GM12892 (cell line): ENCODE measurements at places on chromosomes 16 and 17.
A peak's percentile ranks its signal among the peaks of the same experiment; 100 is the strongest.

DNA sequence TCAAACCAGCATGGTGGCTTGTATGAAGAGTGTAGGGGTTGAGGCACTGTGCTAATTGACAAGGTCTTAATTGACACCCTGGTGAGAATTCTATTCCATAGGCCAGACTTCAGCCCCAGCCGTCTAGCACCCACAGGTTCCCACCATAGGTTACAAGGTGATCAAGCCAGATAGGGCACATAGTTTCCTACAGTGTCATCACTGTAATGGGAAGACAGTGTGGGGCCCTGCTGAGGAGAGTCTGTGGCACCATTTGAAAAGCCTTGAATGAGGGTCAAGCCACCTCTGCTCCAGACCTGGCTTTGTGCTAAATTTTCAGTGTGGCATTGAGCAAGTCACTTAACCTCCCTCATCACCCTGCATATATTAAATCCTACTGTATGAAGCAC lies 36.2 kb downstream of the YPEL2 start:
- no peak for DNase-seq

DNA sequence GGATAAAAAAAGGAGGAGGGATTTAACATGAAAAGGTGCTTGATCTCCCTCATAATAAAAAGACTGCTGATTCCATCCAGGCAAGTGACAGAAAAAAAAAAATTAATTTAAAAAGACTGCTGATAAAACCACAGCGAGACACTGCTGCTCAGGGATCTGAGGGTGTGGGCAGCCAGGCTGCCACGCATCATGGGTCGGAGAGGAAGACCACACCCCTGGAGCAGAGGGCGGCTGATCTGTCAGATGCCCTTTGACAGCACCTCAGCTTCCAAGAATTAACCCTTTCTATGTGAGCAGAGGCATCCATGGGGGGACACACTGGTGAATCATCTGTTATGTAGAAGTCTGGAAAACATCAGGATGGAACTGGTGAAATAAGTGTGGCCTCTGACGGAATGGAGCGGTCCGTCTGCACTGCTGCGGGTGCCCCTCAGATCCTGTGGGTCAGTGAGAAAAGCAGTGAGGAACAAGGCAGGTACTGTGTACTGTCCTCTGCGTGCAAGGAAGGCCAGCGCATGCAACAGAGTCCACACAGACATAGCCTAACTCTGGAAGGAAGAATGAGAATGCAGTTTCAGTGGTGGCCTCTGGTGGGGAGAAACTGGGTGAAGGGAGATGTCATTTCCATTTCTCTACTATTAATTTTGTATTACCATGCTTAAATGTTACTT lies 19.8 kb downstream of the MAPT start:
- DNase-seq: no peak

DNA sequence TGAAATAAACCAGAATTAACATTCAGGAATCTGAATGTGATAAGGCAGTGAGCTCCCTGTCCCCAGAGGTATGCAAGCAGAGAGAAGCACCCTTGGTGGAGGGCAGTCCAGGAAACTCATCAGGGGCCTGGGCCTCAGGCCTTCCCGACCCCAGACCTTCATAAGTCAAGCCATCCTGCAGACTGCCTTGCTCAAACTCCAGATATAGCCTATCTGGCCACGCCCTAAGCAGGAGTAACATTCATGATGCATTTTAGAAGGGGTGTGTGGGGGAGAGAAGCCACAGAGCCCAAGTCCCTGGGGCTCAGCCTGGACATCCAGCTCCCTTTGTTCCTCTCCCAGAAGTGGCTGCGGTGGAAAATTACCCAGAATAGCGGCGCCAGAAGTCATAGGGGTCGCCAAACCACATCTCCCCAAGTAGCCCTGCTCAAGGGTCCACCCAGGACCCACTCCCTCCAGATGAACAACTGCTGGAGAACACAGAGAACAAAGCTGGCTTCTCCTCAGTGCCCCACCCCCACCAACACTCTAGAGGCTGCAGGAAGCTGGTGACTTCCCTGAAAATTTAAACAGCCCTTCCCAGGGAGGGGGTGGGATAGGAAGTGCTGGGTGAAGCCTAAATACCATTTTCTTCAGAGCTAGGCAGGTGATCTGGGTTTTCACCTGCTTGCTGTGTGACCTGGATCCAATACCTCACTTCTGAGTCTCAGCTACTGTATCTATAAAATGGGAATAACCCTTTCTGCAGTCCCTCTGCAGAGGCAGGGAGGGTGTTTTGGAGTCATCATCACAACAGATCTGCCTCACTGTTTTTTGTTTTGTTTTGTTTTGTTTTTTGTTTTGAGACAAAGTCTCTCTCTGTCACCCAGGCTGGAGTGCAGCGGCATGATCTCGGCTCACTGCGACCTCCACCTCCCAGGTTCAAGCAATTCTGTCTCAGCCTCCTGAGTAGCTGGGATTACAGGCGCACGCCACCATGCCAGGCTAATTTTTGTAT lies 1.5 kb upstream of the SREBF1 start:
- no peak for DNase-seq

- DNase-seq: no peak
These were observed 66.6 kb upstream of the CBX4 start for GRCh38 chr17:79905832-79906231.

GRCh38 chr17:68707031-68707430 lies 105.9 kb upstream of the FAM20A start:
- no peak for DNase-seq

GRCh38 chr16:85549766-85550421 lies 63.2 kb upstream of the GSE1 start:
- DNase-seq: no peak

- no peak for DNase-seq
These were observed 4.8 kb upstream of the GAA start for GRCh38 chr17:80096561-80097021.

GRCh38 chr17:60156746-60157145 lies 7.0 kb downstream of the CA4 start:
- no peak for DNase-seq

- DNase-seq: no peak
These were observed 111.7 kb downstream of the SPECC1 start for GRCh38 chr17:20120836-20121235.

DNA sequence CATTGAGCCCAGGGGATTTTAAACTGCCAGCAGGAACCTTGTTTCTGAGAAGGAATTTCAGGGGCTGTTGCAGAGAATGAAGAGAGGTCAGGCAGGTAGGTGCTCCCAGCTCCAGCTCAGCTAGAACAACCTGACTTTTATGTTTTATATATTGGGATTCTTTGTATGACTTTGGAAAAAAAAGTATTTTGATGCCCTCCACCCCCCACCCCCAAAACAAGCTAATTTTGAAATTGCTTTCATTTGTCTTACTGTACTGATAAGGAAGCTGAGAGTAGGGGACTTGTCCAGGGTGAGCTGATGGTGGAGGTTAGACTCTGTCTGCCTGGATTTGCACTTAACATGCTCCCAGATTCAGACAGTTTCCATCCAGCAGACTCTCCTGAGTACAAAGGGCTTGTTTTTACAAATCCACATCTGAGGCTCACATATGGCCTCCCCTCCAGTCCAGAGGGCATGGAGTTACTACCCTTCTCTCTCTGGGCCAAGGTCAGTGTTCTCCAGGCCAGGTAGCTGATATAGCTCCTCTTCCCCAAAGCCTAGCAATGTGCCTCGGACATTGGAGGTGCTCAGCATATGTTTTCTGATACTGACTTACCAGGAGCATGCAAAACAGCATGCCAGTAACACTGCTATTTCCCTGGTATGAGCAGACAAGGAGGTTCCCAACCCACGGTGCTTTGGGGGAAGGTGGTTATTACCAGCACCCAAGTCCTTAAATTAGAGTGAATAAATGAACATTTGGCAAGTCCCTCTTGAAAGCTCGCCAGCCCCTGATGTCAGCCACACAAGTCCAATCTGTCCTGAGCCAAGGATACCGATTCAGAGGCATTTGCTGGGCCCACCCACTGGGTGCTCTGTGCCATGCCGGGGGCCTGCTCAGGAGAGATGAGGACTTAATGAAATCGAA lies 11.3 kb downstream of the STX1B start:
- DNase-seq: no peak

- DNase-seq: no peak
These were observed 3.0 kb downstream of the DOC2B start for GRCh38 chr17:178292-179065.

- DNase-seq: no peak
These were observed 711.2 kb downstream of the MAF start for GRCh38 chr16:78889346-78889745.

DNA sequence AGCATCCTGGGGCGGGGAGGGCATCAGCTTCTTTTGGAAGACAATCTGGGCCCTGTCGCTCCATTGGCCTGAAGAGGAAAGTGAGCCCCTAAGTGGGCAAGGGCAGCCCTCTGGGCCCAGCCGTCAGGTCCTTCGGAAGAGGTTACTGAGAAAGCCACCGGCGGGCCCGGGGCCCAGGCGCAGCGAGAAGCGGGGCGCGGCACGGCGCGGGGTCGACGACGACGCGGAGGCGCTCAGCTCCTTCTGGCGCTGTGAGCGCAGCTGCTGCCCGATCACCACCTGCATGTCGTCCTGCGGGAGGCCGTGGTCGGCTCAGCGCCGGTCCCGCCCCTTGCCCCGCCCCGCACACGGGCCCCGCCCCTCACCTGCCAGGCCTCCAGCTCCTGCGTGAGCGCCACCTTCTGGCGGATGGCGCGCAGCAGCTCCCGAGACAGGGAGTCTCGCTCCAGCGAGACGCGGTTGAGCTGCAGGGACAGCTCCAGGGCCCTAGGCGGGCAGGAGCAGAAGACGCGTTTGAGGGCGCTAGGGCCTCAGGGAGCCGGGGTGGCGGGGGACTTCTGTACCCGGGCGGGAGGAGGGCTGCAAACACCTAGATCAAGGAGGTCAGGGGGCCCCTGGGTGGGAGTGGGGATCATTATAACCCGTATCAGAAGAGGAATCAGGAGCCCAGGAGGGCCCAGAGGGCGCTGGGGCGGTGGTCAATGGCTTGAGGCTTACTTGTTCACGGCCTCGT lies 4.3 kb downstream of the THOC6 start:
- DNase-seq: peak; percentile 91

DNA sequence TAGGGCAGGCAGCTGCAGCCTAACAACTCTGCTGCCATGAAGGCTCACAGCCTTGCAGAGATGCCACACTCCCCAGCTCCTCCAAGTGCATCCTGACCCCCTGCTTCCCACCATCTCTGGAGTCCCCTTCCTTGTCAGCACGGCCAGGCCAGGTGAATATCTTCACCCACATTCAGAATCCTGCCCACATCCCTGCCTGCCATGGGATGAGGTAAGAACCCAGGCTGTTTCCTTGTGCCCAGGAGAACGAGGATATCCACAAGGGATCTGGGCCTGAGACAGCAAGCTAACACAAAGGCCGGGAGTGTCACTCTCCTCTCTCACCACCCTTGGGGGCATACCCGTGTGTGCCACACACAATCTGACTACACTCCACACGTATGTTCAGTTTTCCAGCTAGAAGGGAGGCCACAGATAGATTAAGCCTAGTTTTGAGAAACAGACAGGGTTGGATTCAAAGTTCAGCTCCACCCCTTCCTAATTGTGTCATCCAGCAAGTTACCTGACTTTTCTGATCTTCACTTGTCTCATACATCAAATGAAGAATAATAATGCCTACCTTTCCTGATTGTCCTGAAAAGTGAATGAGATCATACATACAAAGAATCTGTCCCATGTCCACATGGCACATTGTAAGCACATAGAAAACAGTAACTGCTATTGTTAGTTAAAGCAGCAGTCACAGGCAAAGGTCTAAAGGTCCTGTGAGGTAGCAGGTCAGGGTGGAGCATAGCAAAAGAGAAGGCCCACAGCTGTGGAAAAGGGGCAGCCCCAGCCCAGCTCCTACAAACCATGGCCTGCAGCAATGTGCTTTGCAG lies 17.4 kb upstream of the SUPT4H1 start:
- no peak for DNase-seq

GRCh38 chr16:15874745-15875314 lies 13.6 kb downstream of the CEP20 start:
- no peak for DNase-seq

DNA sequence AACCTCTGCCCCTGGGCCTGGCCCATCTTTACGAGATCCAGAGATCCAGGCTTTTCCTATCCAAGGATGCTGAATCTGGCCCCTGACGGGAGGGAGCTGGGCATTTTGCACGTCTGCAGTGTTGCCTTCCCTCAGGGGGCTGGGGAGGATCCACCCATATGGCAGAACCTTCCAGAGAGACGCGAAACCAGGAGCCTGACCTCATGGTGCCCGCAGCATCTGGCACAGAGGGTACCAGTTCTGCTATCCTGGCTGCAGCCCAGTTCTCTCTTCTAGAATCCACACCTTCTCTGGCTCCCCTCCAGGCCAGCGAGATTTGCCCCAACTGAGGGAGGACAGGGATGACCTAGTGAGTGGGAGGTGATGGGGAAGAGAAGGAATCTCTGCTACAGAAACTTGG lies 20.5 kb upstream of the ZNF652 start:
- DNase-seq: no peak

DNA sequence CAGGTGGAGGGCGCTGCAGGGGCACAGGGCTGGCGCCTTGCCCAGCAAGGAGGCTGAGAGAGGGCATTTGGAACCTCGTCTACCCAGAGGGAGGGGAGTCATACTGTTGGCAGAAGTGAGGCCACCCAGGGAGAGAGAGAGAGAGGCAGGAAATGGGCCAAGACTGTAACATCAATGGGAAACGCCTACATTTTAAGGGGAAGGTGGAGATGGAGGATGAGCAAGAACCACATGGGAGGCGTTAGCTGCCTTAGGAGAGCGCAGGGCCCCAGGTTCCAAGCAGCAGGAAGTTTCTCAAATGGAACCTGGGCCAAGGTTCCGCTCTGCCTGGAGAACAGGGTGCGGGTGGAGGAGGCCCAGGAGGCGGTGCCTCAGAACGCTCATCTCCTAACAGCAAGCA lies 2.7 kb upstream of the WFDC1 start:
- DNase-seq: no peak

DNA sequence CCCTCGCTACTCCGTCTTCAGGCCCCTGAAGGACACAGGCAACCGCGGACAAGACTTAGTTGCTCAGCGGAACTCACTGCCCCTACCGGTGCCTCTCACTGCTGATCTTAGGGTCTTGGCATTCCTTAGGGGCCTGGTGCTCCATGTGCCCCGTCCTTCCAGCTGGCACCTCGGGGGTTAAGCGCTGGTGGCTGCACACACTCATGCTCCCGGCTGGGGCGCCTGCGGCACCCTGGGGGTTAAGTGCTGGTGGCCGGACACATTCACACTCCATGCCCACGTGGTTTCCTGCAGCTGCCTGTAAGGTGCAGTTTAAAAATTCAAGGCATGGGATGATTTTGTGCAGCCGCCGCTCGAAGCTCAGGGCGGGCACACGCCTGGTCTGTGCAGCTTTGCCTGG lies 45.1 kb downstream of the BAIAP2 start:
- DNase-seq: no peak
